ENCODE measurements at places on chromosomes 11 and 22.

DNA sequence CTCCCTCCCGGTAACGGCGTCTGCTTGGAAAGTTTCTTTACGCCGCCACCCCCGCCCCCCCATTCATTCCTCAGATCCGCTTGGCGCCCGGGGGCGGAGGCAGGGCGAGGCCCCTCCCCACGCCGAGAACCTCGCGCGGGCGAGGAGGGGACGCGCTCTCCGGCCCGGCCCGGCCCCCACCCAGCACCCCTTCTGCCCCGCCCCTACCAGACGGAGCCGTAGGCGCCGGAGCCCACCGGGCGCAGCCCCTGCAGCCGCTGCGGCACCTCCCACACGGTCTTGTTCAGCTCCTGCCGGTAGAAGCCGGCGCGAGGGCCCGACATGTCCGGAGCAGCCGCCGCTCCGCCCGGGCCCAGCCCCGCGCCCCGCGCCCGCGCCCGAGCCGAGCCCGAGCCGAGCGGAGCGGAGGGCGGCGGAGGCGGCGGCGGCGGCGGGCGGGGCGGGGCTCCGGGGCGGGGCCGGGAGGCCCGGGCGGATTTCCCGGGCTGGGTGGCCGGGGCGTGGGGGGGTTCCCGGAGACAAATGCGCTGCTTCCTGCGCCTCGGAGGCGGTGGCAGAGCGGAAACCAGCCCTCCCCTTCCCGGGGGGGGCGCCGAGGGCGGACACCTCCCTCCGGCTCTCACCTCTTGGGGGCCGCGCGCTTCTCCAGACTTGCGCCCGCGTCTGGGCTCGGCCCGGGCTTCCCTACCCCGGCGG is at the start of gene MAPK11:
MAPK11 (minus strand) TSS at position 411 of the 696 bp plus-strand sequence; CDS start at position 323, 88 bp downstream.
- no peak for DNase-seq

DNA sequence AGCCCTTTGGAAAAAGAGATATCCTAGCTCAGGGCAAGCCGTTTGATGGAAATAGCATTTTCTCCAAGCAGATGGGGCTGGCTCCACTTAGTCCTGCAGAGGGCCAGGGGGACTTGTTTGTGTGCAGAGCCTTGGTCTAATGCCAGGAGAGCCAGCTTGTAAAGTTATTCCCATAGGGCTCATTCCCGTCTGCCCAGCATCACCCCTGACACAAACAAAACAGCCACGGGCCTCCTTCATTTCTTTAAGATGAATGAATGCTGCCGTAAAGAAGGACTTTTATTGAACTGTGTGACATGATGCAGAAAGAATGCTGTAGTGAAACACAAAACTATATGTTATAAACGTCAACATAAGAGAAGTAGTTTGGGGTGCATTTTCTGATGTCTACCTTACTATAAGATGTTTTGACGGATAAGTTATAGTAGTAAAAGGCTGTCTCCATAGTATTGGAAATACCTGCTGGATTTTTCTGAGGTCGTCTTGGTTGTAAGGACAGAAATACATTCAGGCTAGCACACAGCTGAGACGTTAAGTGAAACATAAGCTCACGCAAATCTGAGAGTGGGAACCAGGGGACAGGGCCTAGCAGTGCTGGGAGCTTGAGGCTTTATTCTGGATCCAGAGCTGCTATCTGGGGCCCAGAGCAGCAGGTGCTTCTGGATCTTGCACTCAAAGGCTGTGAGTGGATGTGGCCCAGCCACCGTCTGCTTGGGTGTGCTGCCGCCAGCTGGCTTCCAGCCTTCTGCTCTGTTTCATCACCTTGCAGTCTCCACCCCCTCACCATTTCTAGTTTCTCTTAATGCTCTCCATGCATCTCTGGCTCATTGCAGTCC is 53.3 kb downstream of the NCAM1 start:
- peak; percentile 79 for DNase-seq

DNA sequence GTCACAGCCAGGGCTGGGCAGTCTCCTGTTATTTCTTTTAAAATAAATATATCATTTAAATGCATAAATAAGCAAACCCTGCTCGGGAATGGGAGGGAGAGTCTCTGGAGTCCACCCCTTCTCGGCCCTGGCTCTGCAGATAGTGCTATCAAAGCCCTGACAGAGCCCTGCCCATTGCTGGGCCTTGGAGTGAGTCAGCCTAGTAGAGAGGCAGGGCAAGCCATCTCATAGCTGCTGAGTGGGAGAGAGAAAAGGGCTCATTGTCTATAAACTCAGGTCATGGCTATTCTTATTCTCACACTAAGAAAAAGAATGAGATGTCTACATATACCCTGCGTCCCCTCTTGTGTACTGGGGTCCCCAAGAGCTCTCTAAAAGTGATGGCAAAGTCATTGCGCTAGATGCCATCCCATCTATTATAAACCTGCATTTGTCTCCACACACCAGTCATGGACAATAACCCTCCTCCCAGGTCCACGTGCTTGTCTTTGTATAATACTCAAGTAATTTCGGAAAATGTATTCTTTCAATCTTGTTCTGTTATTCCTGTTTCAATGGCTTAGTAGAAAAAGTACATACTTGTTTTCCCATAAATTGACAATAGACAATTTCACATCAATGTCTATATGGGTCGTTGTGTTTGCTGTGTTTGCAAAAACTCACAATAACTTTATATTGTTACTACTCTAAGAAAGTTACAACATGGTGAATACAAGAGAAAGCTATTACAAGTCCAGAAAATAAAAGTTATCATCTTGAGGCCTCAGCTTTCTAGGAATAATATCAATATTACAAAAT is 13.4 kb downstream of the OR51B4 start:
- DNase-seq: no peak

GRCh38 chr11:35178873-35179272 is 39.9 kb downstream of the CD44 start:
- DNase-seq: no peak

DNA sequence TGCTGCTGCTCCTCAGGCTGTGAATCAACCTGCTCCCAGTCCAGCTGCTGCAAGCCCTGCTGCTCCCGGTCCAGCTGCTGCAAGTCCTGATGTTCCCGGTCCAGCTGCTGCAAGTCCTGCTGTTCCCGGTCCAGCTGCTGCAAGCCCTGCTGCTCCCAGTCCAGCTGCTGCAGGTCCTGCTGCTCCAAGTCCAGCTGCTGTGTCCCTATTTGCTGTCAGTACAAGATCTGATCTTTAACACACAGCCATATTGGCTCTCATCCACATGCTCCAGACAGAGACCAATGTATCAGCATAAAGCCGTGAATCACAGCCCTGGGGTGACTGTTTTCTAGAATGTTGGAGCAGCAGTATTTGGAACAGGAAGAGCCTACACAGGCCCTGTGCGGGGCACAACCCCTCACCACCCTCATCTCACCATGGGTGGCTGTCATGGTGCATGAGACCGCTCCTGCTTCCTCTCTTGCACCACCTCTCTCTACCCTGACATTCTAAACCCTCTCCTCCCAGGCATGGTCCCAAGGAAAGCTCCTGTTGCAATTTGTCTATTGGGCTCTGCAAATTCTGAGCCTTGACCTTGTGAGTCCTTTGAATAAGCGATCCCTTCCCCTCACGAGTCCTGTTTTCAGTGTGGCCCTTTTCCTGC is 3.5 kb downstream of the KRTAP5-10 start:
- no peak for DNase-seq

GRCh38 chr22:37173709-37174108 is 14.3 kb downstream of the C1QTNF6 start:
- DNase-seq: no peak

GRCh38 chr11:19672586-19673206 is 39.9 kb upstream of the NAV2 start:
- DNase-seq: no peak

GRCh38 chr11:106471276-106471675 is 393.8 kb downstream of the AASDHPPT start:
- no peak for DNase-seq

- no peak for DNase-seq
Observed at GRCh38 chr11:84247129-84247528, 961.0 kb upstream of the CCDC90B start.

GRCh38 chr11:47248304-47248663 is 330 bp downstream of the ACP2 start:
- peak; percentile 50 for DNase-seq

- DNase-seq: no peak
Observed at GRCh38 chr22:19628038-19628776, 86.1 kb upstream of the SEPTIN5 start.

- no peak for DNase-seq
Observed at GRCh38 chr11:19599681-19600080, 113.0 kb upstream of the NAV2 start.

- no peak for DNase-seq
Observed at GRCh38 chr11:9952511-9953196, 288.8 kb downstream of the SWAP70 start.

GRCh38 chr11:2934611-2935239 is 5.5 kb upstream of the PHLDA2 start:
- no peak for DNase-seq

- no peak for DNase-seq
Observed at GRCh38 chr11:68355471-68355870, 43.1 kb downstream of the LRP5 start.

- no peak for DNase-seq
Observed at GRCh38 chr11:78698612-78699011, 123.9 kb upstream of the NARS2 start.

DNA sequence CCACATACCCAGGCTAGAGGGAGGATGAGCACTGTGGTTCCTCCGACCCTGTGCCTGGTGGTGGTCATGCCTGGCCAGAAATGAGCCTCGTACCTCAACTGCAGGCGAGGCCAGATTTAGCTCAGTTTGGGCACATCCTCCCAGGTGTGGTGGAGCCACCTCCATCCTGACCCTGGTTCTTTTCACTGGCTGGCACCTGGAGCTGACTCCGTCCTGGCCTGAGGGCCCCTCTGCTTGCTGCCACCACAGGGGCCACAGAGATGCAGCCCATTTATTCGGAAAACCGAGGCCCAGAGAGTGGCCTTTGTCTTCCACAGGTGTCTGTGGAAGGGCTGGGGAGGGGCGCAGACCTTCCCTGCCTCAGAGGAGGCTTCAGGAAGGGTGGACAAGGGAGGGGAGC is 9.0 kb upstream of the ARFGAP3 start:
- no peak for DNase-seq

GRCh38 chr22:31742115-31742514 is 7.8 kb downstream of the PRR14L start:
- DNase-seq: no peak

DNA sequence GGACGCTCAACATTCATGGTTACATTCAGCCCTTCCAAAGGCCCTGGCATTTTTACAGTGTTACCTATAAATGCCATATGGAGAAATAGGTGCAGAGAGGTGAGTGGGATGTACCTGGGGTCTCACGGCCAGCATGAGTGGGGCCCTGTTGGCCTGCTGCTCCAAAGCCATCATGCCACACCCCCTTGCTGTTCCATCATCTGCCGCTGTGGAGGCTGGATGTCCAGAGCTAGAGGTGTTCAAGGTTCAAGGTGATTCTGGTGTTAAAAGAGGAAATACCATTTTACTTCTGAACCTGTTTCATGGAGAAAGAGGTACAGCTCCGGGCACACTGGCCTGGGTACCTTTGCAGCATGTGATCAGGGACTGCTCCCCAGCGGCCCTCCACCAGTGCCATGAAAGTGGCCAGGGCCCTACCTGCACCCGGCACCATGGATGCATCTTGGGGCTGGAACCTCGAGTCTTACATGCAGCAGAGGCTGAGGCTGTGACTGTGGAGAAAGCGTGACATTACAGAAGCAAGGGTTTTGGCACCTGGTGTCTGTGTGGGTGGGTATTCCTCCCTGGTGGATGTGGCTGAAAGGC is 68.6 kb downstream of the PARVB start:
- no peak for DNase-seq

DNA sequence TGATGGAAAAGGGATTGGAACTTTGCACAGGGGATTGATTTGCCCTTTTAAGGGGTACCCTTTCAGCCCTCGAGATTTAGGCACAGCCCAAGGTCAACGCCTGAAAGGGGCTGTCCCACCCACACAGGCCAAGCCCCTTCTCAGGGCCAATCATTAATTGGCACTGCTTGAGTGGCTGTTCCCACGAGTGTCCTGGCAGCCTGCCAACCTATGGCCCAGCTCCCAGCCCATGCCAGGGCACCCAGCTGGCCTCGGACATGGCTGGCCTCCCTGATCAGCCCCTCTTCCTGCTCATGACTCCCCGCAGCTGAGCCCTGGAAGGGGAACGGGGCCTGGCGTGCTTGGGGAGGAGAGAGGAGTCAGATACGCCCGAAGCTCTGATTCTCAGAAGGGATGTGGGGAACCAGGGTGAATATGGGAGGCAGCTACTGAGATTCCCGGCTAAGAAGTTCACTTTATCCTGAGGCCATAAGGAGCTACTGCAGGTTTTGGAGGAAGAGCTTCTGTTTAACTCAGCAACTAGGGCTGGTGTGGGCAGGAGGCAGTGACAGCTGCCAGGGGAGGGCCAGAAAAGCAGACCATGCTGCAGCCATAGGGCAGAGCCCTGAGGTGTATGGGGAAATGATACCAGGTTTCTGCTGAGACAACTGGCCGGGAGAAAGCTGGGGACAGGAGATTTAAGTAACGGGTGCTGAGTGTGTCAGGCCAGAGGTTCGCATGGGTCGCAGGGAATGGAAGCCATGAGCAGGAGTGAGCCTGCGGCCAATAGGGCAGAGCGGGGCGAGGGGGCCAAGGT is 30.0 kb downstream of the WNT7B start:
- no peak for DNase-seq

GRCh38 chr11:78429209-78429608 is 11.6 kb upstream of the GAB2 start:
- DNase-seq: no peak

Data from cerebellar nuclear complex (tissue), 1 donor.